ENCODE measurements at places on chromosomes 1 and 21. TPM values are rescaled to one million over a fixed set of nuclear protein-coding genes. Genes with fewer than 3 reads are reported as not detected.

DNA sequence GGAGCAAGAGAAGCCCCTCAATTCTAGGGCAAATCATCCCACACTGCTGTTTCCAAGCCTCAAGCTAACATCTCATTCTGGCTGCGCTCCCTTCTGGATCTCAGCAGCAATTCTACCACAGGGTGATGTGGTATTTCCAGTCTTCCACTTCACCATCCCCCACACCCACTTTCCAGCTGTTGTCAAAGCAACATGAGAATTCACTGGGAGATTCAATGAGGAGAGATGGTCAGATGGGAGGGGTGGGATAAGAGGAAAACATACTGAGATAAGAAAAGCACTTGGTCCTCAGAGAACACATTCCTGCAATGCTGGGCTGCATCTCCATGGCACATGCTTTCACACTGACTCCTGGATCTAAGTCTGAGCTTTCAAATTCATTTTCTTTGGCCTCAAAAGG is 47.3 kb upstream of the LRRC52 start:
- DNase-seq = no peak

The LHX4 gene
- 0.44 TPM for total RNA-seq

- DNase-seq = no peak
Observed at GRCh38 chr1:228151180-228151925, 1.6 kb downstream of the GJC2 start.

- DNase-seq = no peak
Observed at GRCh38 chr1:59345221-59345620, 48.3 kb downstream of the FGGY start.

The ADGRL4 gene
- total RNA-seq = 0.10 TPM

- DNase-seq = no peak
Observed at GRCh38 chr21:33219954-33220353, 9.8 kb upstream of the IFNAR2 start.

DNA sequence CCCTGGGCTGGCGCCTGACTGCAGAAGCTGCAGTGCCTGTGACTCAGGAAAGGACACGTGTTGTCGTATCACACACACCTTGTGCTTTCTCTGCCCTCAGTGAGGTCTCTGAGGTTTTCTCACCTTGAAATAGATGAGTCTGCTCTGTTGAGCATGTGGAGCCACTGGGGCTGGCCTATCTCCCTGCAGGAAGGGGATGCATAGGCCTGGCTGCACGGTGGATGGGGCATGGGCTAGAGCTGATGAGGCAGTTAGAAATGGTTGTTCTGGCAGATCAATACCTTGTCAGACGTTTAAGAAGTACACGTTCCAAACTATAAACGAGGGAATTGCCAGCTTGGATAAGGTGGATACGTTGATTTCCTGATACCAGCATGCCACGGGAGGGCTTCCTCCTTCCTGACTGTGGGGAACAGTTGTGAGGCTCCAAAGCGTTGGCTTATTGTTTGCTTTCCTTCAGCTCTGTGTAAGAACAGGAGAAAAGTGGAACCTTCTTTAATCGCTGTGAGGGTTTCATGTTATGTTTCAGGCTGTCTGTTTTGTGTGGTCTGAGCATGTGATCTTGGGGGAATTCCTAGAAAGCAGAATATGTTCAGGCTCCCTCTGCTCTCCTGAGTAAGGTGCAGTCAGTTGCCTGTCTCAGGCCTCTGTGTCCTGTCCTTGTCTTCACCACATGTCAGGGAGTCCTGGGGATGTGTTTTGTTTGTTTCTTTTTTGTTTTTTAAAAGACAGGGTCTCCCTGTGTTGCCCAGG is 44.8 kb downstream of the PCNT start:
- no peak for DNase-seq

- no peak for DNase-seq
Observed at GRCh38 chr1:111669268-111669667, 49.7 kb downstream of the RAP1A start.

DNA sequence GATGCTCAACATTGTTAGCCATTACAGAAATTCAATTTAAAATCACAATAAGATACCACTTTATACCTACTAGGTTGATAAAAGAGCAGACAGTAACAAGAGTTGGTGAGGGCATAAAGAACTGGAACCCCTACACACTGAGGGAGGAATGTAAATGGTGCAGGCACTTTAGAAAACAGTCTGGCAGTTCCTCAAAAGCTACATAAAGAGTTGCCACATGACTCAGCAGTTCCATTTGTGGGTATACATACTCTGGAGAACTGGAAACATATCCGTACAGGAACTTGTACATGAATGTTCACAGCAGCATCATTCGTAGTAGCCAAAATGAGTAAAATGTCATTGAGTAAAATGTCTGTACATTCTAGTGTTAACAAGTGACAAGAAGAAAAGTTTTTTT is 17.0 kb downstream of the NSL1 start:
- no peak for DNase-seq

- no peak for DNase-seq
Observed at GRCh38 chr1:174965362-174966007, 34.3 kb upstream of the CACYBP start.

- DNase-seq = no peak
Observed at GRCh38 chr1:214532070-214532469, 19.3 kb downstream of the PTPN14 start.

DNA sequence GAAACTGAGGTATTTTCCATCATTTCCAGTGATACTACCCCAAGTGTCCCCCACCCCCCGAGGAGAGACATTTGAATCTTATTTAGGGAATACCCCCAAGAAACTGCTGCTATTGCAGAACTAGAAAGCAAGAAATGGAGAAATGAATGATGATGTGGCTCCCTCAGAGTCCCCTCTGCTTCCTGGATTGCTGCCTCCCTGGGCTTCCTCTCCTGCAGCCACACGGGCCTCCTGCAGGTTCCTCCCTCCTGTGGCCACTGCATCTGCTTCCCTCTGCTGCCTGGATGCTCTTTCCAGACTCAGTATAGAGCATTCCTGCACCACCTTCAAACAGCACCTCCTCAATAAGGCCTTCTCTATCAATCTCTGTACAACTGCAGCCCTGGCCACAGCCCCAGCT is 69.3 kb downstream of the SLC25A24 start:
- DNase-seq = no peak

The TSPAN2 gene
- 0.98 TPM for total RNA-seq

The BACE2 gene
- 23.2 TPM for total RNA-seq

The AZIN2 gene
- total RNA-seq = 7.8 TPM

- DNase-seq = no peak
Observed at GRCh38 chr1:58738876-58739275, 39.0 kb upstream of the MYSM1 start.

DNA sequence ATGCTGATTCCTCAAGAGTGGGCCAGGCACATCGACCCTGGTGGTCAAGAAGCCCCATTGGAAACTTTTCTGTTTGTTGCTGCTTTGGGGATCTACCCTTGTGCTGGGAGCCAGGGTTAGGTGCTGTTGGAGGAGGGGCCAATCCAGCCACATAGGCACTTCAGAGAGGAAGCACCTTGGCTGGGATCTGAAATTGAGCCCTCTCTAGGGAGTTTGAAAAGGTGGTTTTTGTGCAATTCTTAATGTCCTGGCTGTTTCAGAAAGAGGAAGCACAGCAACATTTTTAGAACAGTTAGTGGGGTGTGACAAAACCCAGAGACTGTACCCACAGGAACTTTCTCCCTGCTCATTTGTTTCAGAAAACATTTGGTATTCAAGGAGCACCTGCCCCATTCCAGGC is 17.2 kb upstream of the BEND5 start:
- DNase-seq = no peak

The ERRFI1 gene
- 777 TPM for total RNA-seq

The GJB3 gene
- 46.7 TPM for total RNA-seq

- DNase-seq = peak; percentile 94
Observed at GRCh38 chr1:90402893-90403849, 313.9 kb downstream of the BARHL2 start.

DNA sequence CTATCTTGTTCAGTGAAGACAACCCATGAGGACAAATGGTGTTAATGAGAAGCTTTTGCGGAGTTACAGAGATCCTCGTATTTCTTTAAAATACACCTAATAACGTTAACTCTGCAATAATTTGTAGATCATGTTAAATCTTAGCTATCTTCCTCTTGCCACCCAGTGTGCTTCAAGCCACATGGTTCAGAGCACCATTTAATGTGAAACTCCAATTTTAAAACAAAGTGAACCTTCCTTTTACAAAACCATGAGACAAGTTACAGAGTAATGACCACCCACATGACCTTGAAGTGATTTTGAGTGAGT is 1.7 kb upstream of the KCNE2 start:
- DNase-seq = no peak

- no peak for DNase-seq
Observed at GRCh38 chr1:76576876-76577524, 290.3 kb upstream of the ST6GALNAC5 start.

DNA sequence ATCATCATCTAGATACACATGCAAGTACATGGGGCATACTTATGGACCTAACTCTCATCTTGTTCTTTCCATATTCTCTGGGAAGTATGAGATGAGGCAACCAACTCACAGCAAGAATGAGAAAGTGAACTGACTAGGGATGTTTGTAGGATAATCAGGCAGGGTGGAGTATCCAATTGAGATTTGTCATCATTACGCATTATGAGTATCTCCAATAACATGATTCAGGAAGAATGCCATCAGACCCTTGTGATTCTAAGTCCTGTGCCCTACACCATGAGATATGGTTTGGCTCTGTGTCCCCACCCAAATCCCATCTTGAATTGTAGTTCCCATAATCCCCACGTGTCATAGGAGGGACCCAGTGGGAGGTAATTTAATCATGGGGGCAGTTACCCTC is 154.0 kb downstream of the SLC30A10 start:
- DNase-seq = no peak

The ANGPTL1 gene
- 0.34 TPM for total RNA-seq

DNA sequence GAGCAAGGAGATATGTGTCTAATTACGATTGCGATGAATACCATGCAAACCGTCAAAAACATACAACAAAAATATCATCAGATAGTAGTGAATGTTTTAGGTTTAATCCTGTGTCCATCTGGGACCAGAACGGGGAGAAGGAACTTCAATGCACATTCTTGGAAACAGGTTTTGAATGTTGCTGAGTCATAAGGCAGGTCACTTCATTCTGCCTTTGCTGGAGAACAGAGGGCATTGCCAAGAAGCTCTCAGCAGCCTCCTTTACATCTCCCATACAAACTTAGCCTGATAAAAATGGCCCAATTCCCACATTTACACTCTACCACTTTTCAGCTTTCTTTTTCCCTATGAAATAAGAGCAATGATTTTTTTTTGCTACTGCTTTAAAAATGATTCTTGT is 78.0 kb upstream of the KCNJ6 start:
- DNase-seq = no peak

The MTARC2 gene
- 16.6 TPM for total RNA-seq

The PRKAA2 gene
- 1.6 TPM for total RNA-seq

- no peak for DNase-seq
Observed at GRCh38 chr1:41502912-41503311, 18.4 kb upstream of the EDN2 start.

- no peak for DNase-seq
Observed at GRCh38 chr1:15522551-15522950, 1.5 kb downstream of the CASP9 start.

DNA sequence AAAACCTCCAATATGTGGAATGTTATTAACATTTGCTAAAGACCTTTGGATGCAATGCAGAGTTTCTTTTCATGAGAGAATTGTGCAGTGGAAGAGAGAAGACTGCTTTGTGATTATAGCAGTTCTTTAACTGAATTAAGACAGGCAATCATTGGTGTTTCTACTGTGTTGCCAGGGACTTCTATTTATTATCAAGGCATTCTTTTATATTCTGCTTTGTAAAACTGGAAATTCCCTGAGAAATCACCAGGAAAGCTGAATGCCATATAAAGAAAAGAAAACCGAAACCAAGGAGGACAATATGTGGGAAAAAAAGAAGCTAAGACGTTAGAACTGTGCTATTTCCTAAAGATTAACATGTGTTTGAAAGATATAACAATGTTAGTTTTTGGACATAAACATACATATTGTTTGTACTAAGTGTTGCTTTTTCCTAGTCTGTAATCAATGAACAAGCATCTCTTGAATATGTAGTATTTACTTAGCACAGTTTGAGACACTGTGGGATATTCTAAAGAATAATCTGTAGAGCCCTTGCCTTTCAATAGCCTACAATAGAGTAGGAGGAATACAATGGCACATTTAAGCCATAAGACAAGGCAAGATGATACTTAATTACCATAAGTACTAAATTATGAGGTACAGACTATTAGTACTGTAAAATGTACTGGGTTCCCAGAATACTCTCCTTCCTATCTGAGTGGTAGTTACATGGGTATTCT is 47.1 kb downstream of the EXTL2 start:
- DNase-seq = no peak
